Neural progenitor cell (in vitro differentiated cells): ENCODE measurements at places on chromosomes 1 and 21.
A peak's percentile ranks its signal among the peaks of the same experiment; 100 is the strongest.

DNA sequence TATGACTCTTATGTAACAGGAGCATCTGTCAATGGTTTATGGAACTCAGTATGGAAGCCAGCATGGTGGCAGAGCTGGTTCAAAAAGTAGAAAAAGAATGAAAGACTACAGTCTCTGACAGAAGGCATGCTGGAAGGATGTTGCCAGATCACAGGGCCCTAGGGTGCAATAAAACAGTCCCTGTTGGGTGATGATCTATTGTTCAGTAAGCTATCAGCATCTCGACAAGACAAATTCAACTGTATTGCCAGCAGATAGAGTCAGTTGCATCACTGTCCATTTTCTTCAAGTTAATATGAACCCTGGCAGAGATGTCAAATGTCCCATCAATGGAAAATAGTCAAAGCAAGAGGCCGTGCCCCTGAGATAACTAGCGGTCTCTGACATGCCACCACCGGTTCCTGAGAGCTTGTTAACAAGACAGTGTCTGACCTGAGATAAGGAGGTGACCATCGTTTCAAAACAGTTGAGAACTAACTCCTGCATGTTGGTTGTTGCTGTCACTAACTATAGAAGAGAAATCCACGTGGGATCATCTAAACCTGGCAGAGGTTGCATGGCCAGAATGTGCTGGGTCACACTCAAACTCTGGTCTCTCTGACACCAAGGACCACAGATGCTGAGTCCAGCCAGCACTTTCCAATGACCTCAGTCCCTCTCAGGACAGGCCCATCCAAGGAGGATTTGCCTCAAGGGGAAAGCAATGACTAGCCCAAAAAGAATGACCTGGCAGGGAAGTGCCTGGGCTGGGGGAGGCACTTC, 125.9 kb downstream of the RIPK4 start:
- DNase-seq = no peak

DNA sequence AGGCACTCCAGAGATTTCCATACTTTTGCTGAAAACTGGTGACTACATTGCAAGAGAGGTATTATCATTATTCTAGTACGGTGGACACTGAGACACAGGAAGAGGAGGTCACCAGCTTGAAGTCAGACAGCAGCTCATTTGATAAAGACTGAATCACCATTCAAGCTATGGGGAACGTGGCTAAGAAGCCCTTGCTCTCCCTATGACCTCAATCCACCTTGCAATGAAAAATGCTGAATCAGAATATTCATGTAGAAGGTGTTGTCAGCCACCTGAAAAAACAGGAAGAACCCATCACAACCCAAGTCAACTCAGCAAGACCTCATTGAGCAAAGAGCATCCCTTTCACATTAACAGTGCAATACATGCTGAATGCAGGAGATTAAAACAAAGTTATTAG, 59.0 kb upstream of the FGGY start:
- no peak for DNase-seq

- DNase-seq = peak; percentile 5
These were observed 876 bp downstream of the ALDH9A1 start for GRCh38 chr1:165697491-165697880.

DNA sequence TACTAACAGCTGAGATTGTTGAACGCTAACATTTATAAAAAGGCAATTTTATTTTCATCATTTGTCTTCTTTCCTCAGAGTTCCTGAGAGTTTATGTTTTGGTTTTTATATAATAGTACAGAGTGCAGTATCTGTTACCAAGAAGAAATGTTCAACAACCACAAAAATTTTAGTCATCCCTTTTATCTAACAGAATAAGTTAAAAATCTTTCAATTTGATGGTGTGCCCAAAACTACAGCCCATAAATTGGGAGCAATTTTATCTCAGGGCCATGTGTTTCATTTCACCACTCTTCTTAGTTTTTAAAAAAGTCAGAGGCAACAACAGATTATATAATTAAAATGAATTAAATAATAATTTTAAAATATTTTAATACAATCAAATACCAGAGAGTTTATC, 37.1 kb downstream of the NEXN start:
- no peak for DNase-seq

- peak; percentile 9 for DNase-seq
These were observed 49.8 kb downstream of the TPR start for GRCh38 chr1:186325239-186325638.

GRCh38 chr1:231094421-231094820, 54.4 kb upstream of the FAM89A start:
- no peak for DNase-seq

DNA sequence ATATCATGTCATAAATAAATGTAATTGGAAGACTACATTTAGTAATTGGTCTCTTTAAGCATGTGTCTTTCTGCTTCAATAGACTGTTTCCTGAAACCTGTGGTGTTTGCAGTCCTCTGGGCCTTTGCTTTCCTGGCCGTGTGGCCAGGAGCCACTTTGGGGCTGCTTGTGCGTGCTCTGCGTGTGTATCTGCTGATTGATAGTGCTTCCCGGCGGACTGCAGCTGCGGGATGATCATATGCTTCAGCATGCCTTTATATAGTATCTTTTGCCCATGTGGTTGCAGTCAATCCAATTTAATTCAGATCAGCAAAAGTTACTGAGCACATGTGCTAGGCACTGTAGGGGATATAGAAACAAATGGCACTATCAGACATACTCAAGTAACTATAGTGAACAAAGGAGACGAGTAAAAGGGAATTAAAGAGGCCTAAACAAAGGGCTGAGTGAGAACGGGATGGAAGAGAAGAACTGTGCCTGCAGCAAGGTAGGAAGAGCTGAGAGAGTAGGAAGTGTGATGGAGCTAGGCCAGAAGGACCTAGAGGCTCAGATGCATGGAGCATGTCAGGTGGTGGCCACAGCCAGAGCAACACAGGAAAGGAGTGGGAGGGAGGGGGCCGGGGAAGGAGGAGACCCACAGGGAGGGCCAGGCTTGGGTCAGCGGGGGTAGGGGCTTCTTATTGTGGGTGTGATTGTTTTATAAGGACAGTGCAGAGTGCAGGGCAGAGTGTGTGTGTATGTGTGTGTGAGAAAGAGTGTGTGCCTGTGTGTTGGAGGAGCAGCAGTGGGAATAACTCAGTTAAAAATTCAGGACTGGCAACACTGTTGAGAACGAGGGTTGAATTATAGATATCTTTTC, 27.2 kb upstream of the TTF2 start:
- no peak for DNase-seq

GRCh38 chr1:10143961-10144485, 66.3 kb upstream of the KIF1B start:
- DNase-seq = no peak

DNA sequence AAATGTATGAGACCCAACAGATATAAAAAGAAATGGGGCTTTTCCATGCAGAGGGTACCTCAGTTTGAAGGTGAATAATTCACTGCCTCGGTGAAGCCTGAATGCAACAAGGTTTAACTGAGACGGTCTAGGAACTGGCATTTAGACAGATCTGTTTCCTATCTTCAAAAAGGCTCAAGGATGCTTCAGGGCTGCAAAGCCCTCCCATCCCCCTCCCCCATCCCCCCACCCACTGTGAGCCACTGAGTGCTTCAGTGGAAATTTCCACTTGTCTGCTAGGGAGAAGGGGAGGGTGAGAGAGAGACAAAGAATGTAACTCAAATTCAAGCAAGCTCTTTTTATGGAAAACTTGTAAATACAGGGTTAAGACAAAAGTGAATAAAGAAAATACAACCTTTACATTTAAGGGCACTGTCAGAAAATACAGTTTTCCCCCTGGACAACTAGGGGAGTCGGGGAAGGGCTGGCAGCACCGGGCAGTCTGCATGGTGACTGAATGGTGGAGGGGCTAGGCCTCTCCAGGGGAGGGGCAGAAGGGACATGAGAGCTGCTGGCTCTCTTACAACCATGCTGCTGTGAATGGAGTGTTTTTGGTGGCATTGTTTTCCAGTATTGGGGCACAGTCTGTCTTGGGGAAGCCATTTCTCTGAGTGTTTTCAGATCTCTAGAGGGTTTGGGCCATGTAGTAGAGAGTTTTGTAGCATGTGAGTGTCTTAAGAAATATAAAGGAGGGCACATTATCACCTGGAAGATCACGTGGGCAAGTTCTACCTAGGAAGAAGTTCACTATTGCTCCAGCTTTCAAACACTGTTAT, 56.7 kb downstream of the MRPS6 start:
- peak; percentile 65 for DNase-seq
